ENCODE measurements at places on chromosomes 7 and 10.

DNA sequence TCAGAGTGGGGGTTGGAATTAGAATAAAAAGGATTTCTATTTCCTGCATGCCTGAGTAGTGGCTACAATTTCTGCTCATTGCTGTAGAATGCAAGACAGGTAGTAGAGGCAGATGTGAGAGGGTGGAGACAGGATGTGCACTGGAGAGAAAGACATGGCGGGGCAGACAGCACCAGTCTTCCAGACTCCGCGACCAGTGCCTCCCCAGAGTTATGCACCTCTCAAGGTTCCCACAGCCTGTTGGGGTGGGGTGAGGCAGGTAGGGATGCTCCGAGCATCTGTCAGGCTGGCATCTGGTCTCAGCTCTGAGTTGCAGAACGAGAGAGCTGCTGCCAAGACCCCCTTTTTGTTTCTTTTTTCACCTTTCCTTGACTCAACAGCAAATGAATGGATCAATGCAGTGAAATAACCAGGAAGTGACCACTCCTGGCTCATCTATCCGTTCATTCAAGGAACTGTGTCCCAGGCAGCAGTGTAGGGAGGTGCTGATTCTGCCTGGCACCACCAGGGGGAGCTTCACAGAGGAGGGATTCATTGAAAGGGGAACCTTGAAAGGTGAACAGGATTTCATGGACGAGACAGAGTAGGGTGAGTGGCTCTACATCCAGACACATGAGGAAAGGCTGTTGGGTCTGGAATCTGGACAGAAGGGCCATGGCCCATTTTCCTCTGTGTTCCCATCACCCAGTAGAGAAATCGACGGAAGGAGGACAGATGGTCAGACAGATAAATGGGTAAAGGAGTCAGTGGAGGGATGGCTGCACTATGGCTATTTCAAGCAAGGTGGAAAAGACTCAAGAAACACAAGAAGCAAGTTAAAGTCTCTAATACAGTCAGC lies 17.2 kb upstream of the SLC18A3 start:
- DNase-seq = no peak

DNA sequence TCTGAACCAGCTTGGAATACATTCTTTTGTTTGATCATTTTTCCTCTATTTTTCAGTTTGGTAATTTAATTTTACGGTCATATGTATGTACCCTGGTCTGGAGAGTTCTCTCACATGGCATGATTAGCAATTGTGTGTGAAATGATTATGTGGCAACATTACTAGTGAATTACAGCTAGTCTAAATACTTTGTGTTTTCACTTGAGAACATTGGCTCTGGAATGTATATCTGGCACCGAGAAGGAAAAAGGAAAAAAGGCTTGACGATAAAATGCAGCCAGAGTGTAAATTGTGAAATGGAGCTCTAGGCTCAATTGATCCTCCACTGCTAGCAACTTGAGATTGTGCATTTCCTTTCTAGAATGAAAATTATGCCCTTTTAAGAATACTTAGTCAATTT lies 397.2 kb downstream of the EXOC4 start:
- DNase-seq = no peak

DNA sequence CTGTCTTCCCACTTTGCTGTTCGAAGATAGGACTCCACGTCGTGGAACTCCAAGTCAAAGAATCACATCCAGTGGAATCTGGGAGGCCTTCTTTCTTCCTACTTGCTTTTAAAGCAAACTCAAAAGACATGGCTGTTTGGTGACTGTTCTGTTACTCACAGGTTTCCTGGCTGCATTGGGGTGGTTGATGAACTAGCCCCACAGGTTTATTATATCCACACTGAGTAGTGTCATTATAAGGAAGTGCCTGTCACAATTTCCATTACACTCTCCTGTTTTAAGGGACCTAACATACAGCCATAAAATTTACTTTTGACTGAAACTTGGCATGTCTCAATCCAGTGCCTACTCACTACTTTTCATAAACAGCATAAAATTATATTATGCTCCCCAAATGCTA lies 287.3 kb upstream of the SP4 start:
- DNase-seq = no peak

DNA sequence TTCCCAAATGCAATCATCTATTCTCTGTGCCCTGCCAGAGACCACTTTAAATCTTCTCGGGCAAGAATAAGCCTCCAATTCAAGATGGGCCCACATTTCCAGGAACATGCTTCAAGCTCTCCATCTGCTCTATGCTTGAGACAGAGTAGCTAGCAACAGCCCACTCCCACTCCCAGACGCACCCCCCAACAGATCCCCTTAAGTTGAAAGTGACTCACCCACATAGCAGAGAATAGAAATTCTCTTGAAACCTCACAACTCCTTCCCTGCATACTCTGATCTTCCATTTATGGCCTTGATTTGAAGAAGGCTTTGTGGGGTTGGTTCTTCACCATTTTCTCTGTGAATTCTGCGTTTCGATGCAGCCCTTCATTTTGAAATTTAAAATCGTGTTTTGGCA lies 604.0 kb downstream of the INHBA start:
- DNase-seq = no peak

GRCh38 chr10:76082232-76082631 lies 650.8 kb downstream of the LRMDA start:
- DNase-seq = no peak

GRCh38 chr7:45000093-45001032 lies at the start of gene CCM2:
Gene CCM2 (plus strand): TSS chr7:45000201. CDS start chr7:45000334, 133 bp downstream.
- DNase-seq = no peak

DNA sequence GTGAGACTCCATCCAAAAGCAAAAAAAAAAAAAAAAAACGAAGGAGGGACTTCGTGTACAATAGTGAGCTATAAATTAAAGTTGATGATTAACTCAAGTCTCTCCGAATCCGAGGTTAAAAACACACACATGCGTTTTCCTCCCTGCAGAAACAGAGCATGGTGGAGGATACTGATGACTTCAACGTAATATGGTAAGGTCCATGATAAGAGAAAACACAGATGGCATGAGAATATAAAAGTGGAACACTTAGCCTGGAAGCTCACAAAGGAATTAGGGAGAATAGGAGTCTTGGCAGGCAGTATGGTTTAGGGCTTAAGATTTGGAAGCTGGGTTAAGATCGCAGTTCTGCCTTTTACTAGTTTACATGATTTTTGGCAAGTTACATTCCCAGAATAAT lies 20.1 kb upstream of the GSTK1 start:
- no peak for DNase-seq

DNA sequence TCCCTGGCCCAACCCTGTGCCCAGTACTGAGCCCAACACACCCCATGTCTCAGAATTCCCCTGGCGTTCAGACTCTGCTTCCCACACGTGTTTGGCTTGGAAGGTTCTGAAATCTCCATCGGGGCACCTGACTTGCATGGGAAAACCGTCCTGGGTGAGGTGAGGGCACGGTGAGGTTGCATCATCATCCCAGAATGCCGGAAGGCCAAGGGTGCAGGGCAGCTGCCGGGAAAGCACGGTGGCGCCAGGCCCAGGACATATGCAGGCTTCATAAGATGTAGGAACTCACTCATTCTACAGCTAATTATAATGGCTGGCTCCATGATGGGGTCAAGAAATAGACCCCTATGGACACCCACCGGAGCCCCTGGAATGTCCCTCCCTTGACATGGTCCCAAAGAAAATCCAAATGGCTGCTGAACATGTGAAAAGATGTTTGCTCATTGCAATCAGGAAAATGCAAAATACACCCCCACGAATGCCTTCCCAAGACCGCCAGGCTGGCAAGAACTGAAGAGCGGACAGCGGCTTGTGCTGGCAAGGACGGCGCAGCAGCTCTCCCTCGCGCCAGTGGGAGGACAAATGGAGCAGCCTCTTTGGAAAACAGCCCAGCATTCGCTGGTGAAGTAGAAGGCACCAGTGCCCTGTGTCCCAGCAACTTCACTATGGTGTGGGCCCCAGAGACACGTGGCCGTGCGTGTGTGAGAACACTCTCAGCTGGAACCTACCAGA lies 2.3 kb downstream of the KNDC1 start:
- DNase-seq = no peak

GRCh38 chr7:7051206-7051877 lies 131.0 kb upstream of the C1GALT1 start:
- no peak for DNase-seq

DNA sequence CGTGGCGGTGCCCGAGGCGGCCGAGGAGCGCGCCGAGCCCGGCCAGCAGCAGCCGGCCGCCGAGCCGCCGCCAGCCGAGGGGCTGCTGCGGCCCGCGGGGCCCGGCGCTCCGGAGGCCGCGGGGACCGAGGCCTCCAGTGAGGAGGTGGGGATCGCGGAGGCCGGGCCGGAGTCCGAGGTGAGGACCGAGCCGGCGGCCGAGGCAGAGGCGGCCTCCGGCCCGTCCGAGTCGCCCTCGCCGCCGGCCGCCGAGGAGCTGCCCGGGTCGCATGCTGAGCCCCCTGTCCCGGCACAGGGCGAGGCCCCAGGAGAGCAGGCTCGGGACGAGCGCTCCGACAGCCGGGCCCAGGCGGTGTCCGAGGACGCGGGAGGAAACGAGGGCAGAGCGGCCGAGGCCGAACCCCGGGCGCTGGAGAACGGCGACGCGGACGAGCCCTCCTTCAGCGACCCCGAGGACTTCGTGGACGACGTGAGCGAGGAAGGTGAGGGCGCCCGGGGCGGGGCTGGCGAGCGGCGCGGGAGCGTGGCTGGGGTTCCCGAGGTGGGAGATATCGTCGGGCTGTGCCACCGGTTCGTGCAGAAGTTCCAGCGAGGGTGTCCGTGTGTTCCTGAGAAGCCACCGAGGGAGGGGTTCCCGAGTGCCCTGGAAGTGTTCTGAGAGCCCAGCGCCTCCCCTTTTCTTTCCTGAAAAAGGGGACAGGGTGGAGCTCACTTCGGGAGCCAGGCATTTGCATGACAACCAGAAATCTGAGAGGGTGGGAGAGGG lies 495 bp downstream of the EIF3B start:
- DNase-seq = no peak

DNA sequence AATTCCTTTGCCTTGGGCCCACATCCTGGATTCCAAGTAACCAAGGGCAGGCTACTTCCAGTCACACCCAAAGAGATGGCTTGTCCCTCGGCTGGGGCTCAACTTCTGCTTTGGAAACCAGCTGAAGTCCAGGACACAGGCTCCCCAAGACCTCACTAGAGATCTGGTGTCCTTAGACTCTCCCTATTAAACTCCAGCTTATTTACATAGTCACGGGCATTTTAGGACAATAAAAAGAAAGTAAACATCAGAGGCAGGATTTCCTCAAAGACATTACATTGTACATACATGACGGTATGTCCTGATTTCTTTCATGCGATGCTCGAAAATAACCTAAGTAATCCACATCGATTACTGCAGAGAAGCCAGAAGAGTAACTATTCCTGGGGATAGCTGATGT lies 461.5 kb upstream of the C7orf33 start:
- no peak for DNase-seq

DNA sequence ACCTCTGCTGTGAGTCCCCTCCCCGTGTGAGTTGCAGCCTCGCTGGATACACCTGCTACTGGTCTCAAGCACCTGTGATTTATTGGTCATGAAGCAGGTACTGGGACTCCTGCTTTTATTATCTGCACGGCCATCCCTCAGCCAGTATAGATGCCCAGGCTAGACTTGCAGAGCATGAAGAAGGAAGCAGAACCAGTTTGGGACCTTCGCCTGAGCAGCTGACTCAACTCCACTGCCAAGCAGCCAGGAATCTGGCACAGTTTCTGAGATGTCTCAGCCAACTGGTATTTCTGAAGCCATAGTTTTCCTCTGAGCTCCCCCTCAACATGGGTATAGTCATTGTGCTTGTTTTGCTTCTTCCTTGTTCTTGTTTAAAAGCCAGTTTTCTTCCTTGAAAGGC lies 28.0 kb upstream of the SLC39A12 start:
- DNase-seq = no peak

GRCh38 chr10:78336402-78336791 lies 302.7 kb downstream of the RPS24 start:
- no peak for DNase-seq

DNA sequence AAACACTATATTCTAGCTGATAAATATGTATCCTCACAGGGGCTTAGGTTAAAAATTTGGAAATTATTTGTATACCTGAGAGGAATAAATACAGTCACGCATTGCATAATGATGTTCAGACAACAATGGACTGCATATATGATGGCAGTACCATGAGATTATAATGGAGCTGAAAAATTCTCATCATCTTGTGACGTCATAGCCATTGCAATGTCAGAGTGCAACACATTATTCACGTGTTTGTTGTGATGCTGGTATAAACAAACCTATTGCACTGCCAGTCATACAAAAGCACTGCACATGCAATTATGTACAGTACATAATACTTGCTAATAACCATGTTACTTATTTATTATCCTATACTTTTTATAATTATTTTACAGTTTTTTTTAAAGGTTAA lies 31.4 kb downstream of the STEAP1B start:
- DNase-seq = no peak

GRCh38 chr10:93288679-93289634 lies 193.2 kb downstream of the MYOF start:
- DNase-seq = no peak

- DNase-seq = no peak
These were observed 2.4 kb upstream of the MTPAP start for GRCh38 chr10:30351502-30351901.

DNA sequence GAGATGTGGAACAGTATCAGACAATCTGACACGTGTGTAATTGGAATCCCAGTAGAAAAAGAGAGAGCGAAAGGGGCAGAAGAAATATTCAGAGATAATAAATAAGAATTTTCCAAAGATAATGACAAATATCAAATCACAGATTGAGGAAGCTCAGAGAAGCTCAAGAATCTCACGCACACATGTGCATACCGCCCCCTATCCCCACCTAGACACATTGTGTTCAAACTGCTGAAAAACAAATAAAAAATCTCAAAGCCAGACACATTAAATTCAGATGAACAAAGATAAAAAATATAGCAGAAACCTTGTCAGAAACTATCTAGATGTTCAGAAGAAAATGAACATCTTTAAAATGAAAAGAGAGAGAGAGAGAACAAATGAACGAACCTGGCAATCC lies 17.2 kb downstream of the SFR1 start:
- DNase-seq = no peak

DNA sequence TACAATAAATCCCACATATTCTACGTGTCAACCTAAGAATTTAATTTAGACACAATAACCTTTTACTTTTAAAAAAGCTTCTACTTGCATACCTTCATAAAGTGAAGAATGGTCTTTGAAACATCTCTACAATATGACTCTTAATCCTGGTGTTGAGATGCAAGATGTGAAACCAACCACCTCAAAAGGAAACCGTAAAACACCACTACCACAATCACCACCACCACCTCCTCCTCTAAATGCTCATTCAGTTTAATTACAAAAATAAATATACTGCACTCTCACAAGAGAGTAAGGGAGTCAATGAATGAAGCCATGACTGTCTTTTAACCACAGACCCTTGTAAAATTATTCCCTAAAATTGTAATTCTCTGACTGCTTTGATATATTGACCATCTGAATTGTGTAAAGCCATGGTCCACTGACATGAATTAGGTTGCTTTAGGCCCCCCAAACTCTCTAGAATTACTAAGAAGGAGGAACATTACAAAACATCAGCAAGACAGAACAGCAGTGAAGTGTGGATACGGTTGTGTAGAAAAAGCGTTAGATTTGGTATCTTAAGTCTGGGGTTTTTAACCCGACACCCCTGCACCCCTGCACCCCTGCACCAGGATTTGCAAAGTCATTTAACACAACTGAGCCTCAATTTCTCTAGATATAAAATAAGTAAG lies 171.4 kb downstream of the SFMBT2 start:
- DNase-seq = no peak

All from activated CD8-positive, alpha-beta memory T cell treated with anti-CD3 and anti-CD28 coated beads for 1 hour (primary cell).